ENCODE measurements at places on chromosomes 1 and 21.

- no peak for DNase-seq
Observed at GRCh38 chr1:116431870-116432500, 58.9 kb downstream of the ATP1A1 start.

- no peak for DNase-seq
Observed at GRCh38 chr1:93033029-93033428, 46.1 kb upstream of the MTF2 start.

GRCh38 chr1:247013391-247013790, 5.5 kb upstream of the ZNF695 start:
- no peak for DNase-seq

GRCh38 chr1:27607239-27607804, 3.4 kb upstream of the AHDC1 start:
- no peak for DNase-seq

GRCh38 chr1:39214998-39215873, 10.7 kb downstream of the MACF1 start:
- no peak for DNase-seq

DNA sequence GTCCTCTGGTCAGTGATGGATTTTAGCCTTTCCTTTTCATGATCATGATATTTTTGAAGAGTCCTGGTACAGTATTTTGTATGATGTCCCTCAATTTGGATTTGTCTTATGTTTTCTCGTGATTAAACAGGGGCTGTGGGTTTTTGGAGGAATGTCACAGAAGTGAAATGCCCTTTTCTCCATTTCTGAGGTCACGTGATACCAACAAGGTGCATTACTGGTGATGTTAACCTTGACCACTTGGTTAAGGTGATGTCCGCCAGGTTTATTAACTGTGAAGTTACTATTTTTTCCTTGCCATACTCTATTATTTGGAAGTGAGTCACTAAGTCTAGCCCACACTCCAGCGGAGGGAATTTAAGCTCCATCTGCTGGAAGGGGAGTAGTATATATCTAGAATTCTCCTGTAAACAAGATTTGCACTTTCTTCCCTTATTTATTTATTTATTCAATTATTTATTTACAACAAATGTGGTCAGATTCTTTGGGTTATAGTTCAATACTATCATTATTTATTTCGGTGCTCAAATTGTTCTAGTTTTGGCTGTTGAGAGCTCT, 123.4 kb downstream of the HIVEP3 start:
- DNase-seq, result no peak

GRCh38 chr21:42102076-42102475, 31.0 kb downstream of the UMODL1 start:
- no peak for DNase-seq

DNA sequence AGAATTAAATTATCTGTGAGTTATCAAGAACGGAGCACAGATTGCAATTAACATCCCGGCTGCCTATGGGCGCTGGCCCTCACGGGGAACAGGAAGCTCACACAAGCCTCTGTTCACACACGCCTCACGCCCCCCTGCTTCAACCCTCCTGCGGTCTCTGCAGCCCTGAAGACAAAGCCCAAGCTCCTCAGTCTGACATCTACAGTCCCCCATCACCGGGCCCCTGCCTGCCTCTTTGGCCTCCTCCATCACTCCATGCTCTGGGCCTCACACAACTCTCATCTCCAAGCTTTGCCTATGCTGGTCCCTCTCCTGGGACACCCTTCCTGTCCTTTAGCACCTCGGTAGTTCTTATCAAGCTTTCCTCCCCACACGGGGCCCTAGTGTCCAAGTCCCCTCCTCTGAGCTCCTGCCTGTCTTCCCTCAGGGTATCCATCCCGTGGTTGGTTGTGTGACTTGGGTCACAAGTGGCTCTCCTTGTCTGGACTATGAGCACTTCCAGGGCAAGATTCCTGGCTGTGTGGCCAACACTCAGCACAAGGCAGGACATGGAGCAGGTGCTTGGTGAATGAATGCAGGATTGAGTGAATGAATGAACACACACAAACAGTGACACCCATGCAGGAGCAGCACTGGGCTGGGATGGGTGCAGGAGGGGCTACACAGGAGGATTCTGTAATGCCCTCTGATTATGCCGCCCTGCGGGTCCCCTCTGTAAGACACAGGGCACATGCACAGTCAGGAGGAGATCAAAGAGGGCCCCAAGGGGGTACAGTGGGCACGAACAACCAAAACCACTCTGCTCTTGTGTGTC, 116.1 kb downstream of the DMRTB1 start:
- no peak for DNase-seq

GRCh38 chr1:2137257-2138121, 57.1 kb downstream of the FAAP20 start:
- no peak for DNase-seq

Measured in SIG-M5 (cell line).